ENCODE measurements at places on chromosomes 3 and 15. TPM values are rescaled to one million over a fixed set of nuclear protein-coding genes. Genes with fewer than 3 reads are reported as not detected.
A peak's percentile ranks its signal among the peaks of the same experiment; 100 is the strongest.

Gene NAALADL2
- polyA plus RNA-seq = 9.6 TPM

GRCh38 chr3:176401211-176401610 lies 796.1 kb downstream of the TBL1XR1 start:
- no peak for DNase-seq

- DNase-seq = peak; percentile 80
Observed at GRCh38 chr3:27483117-27484014, 818 bp downstream of the SLC4A7 start.

DNA sequence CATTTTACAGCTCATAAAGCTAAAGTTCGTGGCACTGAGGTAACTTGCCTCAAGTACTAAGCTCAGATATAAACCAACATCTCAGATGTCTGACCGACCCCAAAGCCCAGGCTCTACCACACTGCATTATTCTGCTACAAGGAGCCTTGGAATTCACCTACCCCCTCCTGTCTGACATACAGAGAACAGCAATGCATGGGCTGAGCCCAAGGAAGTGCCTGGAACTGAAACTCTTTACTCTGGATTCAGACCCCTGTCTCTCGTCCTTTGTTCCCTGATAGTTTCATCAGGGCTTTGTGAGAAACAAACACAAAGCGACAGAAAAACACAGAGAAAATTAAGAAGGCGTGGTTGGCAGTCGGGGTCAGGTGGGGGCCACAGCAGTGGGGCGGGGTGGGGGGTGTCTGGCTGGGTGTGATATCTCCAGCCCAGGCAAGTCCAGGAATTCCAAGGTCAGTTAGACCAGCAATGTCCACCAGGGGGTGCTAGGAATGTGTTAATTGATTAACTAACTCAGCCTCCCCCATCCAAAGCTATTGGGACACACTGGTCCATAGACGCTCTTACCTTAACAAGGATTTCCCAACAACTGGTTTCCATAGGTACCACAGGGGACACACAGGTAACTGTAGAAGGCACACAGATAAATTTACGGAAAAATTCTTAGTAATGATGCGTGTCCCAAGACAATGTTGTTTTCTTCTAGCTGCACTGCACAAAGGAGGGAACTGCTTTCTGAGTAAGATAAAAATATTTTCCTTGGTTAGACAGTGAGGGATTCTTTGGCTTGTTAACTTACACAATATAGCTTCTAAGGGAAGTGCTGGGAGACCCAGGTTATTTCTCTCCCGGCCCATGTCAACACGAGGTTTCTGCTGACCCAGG lies 18.8 kb upstream of the SSUH2 start:
- DNase-seq = peak; percentile 25

Gene SLC22A13
- not detected for polyA plus RNA-seq

Gene C3orf38
- 18.7 TPM for polyA plus RNA-seq

Gene GRM7
- 0.16 TPM for polyA plus RNA-seq

DNA sequence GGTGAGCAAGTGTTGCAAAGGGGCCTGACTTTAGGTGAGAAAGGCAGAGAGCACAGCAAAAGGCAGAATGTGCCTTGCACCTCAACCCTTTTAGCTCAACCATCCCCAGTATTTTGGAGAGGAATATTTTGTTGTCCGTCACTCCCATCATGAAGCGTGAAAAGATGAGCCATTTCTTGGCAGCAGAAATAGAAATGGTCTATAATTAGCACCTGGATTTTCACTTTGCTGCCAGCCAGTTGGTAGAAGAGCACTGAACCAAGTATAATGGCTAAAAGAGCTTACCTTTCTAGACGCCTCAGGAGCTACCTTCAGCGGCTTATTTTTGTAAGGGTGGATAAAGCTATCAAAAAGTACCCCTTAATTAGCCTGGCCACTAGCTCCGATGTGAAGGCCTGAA lies 406.7 kb downstream of the OCA2 start:
- no peak for DNase-seq

DNA sequence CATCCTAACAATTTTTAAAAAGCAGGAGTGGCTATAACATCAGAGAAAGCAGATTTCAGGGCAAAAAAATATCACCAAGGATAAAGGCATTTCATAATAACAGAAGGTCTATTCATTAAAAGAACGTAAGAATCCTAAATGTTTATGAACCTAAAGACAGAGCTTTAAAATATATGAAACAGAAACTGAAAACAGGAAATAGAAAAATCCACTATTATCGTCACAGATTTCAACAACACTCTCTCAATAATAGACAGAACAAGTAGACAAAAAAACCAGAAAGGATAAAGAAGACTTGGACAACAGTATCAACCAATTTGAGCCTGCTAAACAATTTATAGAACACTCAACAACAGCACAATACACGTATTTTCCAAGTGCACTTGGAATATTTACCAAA lies 71.4 kb downstream of the FBXL22 start:
- DNase-seq = no peak

- DNase-seq = no peak
Observed at GRCh38 chr3:128804017-128804810, 75.2 kb upstream of the ACAD9 start.

Gene TTLL13
- 0.36 TPM for polyA plus RNA-seq

Gene PAQR9
- polyA plus RNA-seq = not detected

DNA sequence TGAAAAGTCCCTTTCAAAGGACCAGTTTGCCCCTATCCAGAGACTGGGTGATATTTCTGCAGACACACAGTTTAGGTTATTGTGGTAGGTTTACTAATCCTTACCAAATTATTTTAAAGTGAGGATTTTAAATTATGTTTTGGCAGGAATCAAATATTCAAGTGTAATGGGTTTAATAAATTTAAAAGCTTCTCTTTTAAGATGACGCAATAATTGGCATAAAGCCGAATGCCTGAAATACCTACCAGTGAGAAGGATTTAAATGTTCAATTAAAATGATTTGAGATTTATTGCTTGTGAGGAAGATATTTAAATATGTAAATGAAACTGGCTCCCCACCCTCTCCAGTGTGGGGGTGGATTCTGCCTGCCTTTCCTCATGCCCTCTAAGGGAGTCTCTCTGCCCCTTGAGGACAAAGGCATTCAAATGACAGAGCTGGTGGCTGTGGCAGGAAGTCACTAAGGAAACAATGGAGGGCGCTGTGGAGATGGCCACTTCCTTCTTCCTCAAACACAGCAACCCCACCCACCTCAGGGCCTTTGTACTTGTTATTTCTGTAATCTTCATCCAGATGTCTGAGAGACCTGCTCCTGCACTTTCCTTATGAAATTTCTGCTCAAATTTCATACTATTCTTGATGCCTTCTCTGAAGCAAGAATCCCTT lies 131.7 kb downstream of the TNIK start:
- DNase-seq = no peak

All from muscle of arm (tissue), 14 donors.